ENCODE measurements at places on chromosomes 7 and 10.

- DNase-seq: no peak
Measured at GRCh38 chr7:128868624-128869137, 6.0 kb downstream of the ATP6V1F start.

- no peak for DNase-seq
Measured at GRCh38 chr7:12712236-12712635, 24.8 kb downstream of the ARL4A start.

DNA sequence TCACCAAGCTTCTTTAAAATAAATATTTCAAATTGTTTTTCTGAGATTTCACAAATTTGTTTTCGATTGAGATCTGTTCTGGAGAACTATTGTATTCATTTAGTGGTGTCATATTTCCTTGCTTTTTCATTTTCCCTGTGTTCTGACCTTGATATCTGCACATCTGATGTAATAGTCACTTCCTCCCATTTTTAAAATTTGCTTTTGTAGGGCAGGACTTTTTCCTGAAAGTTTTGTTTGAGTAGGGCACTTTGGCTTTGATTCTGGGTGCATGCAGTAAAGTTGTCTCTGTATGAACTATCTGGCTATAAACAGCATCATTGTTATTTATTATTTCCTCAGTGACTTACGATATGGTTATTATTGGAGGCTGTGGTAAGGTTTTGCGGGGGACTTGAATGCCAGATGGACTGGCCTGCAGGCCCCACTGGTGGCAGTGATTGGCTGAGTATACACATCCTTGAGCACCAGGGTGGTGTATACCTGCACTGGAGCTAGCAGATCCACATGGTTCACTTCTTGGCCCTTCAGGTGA lies 83.6 kb downstream of the CSTF2T start:
- DNase-seq: no peak

- peak; percentile 14 for DNase-seq
Measured at GRCh38 chr10:133139551-133140065, 20.4 kb upstream of the KNDC1 start.

DNA sequence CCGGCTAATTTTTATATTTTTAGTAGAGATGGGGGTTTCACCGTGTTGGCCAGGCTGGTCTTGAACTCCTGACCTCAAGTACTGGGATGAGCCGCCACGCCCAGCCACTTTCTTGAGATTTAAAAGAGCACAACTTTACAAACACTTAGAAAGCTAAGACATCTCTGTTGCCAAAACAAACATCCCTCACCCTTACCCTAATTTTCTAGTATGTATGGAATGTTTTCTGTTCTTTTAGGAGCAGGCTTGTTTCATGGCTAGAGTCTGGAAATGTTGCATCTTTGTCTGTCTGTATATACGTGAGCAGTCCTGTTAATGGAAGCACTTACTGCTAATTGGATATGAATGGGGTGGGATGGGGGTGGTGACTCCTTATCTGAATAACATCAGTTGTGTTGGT lies 2.9 kb downstream of the OLAH start:
- DNase-seq: no peak

DNA sequence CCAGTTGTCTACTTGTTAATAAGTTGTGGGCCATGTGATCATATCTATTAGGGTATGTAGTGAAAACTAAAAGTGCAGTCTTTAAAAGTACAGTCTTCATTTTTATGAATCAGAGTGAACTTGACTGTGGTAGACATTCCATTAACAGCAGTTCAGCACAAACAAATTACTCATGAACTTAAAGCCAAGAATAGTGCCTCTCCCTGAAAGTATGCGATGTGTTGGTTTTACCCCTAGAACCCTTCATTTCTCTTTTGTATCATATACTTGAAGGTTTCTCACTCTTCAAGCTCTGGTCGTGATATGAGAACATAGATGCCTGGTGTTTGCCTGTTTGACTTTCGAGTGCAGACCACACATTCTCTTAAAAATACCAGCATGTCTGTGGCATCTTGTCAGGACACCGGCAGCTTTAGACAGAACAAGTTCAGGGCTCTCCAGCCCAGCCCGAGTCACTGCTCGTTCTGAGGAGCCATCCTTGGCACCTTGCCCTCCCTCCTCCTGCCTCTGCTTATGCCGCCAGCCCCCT lies 159.3 kb downstream of the LCOR start:
- no peak for DNase-seq

DNA sequence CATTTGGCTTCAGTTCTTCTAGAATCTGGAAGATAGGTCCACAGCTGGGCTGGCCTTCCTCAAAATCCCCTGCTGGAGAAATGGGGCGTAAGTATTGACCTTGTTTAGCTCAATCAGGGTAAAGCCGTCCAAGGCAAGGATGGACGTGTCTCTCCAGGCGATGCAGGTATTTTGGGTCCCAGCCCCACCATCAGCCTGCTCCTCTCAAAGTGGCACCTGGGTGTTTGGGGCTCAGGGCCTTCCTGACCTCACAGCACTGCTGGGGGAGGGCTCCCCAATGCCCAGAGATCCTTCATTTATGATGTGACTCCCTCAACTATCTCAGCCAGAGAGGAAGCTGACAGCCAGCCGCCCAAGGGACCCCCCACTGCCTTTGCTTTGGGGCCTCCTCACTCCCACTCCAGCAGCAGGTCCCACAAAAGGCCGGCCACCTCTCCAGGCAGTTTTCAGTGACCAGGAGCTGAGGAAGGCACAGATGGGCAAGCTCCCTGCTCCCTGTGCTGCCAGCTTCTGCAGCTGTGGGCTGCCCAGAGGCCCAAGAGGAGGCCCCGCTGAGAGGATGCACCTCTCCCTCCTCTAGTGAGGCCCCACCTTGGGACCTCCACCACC lies 140.0 kb upstream of the TCERG1L start:
- DNase-seq: no peak

DNA sequence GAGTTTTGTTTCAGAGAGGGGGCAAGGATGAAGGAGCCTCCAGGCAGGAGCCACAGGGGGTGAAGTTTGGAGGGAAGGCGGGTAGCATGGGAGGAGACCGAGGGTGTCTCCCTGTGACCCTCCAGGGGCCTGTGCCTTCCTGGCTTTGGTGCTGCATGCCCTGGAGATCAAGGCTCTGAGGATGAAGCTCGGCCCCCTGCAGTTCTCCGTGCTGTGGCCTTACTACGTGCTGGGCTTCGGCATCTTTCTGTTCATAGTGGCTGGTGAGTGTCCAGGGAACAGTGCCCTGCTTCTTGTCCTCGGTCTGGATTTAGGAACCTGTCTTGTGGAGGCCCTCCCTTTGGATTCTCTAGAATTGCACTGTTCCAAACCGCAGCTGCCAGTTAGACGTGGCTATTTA lies 9.2 kb upstream of the ZSCAN25 start:
- no peak for DNase-seq

DNA sequence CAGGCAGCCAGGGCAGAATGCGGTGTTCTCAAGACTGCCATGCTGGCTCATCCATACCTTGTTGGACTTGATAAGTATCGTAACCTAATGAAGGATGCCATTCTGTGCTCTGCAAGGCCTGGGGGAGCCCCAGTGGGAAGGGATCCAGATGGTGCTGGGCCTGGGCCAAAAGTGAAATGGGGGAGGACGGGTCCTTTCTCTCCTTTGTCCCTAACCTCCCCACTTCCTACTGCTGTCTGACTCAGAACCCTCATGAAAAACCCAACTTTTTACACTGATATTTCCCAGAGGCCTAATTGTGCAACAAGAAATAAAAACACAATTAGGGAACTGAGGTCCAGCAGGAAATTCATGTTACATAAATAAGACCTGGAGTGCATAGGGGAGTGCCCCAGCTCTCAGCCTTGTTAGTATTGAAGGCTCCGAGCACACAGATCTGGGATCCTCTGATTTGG lies 193.7 kb upstream of the SVIL start:
- no peak for DNase-seq

GRCh38 chr10:59538623-59539022 lies 171.0 kb downstream of the SLC16A9 start:
- DNase-seq: no peak

DNA sequence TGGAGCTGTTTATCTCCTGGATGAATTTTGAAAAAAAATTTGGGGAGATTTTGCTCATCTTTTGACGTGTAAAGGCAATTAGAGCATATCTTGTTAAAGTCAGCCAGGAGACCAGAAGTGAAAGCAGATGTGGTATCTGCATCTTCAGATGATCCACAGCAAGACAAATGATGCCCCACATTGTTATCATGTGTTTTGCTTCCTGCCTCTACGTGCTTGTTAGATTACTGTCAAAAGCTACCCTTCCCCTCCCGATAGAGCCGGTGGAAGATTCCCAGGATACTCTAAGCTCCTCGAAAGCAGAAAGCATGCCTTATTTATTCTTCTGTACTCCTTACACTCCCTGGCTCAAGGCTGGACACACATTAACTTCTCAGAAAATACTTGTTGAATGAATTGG lies 12.9 kb downstream of the COL17A1 start:
- no peak for DNase-seq

GRCh38 chr7:114942446-114943175 lies 20.7 kb downstream of the MDFIC start:
- no peak for DNase-seq

DNA sequence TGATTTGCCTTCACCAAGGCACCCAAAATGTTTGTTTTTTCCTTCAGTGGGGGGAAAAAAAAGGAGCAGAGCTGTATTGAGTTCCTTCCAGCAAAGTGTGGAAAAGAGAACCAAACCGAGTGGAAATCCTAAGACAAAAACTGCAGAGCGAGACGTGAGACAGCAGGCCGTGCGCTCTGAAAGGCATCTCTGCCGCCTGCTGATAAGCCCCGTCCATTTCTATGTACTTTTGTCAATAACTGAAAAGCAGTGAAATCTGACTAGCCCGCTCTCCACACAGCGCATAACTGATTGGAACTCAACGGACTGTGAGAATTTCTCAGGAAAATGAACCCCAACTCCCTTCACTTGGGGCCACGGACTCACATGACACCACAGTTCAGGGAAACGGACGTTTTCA lies 83.2 kb downstream of the COBL start:
- no peak for DNase-seq

DNA sequence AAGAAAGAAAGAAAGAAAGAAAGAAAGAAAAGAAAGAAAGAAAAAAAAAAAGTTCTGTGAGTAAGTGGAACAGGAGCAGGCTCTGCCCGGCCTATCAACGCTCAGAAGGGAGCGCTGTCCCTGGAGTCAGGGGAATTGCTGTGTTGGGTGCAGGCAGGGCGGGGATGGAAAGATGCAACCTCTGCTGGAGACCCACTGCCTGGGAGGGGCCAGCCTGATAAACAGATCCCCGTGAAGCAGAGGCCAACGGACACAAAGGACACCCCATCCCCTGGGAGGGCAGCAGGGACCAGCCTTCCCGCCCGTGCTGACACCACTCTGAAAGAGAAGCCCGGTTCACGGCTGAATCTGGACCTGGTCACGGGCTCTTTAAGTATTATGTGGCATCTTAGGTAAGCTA lies 54.5 kb downstream of the TCERG1L start:
- DNase-seq: no peak

- no peak for DNase-seq
Measured at GRCh38 chr7:8135417-8135816, 126.5 kb downstream of the ICA1 start.

DNA sequence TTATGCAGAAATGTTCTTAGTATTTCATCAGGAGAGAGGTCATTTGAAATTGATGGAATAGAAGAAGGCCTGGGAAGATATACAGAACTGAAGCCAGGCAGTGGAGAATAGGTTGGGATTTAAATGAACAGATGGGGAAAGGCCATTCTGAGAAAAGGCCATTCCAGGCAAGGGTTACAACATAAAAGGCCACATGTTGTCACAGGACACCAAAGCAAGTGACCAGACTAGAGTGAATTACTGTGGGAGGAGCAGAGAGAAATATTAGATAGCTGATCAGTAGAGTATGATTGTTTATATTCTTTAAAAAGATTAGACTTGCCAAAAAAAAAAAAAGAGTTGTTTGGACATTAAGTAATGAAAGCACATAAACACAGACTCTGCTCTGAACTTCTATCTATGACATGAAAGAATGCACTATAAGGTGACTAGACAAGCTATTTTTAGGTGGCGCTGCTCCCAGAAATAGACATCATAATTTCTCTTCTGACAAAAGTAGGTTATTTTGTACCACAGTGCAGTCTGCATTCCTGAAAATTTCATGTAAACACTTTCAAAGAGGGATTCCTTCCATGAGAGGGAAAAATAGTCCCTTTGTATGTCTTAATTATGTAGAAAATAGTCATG lies 55.2 kb upstream of the DKK1 start:
- DNase-seq: no peak

DNA sequence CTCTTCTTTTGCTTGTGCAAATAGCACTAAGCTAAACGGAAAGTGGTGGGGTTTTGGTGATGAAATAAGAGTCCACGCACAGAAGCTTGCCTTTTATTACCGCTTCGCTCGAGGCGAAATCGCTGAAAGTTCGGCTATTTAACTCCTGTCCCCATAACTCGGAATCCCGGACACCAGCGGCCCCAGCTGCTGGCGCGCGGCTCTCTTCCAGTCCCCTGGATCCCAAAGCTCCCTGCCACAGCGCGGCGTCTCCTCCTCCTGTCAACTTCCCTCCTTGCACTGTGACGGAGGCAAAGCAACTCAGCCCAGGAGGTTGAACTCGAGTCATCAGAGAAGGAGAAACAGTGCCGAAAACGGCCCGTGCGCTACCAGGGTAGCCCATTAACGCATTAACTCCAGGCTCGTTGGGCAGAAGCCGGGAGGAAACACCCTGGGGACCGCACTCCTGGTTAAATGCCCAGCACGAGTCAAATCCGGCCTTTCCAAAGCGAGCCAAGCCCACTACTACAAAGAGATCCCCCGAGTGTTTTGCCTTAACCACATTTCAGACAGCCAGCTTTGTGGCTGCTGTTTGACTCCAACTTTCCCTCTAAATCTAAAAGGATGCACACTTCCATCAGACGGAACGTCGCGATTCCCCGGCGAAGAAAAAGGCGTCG lies 1.3 kb downstream of the SEMA3D start:
- DNase-seq: peak; percentile 83

- DNase-seq: no peak
Measured at GRCh38 chr10:110353244-110354119, 48.8 kb upstream of the SMNDC1 start.

GRCh38 chr7:40969641-40970040 lies 733.2 kb downstream of the INHBA start:
- DNase-seq: no peak

DNA sequence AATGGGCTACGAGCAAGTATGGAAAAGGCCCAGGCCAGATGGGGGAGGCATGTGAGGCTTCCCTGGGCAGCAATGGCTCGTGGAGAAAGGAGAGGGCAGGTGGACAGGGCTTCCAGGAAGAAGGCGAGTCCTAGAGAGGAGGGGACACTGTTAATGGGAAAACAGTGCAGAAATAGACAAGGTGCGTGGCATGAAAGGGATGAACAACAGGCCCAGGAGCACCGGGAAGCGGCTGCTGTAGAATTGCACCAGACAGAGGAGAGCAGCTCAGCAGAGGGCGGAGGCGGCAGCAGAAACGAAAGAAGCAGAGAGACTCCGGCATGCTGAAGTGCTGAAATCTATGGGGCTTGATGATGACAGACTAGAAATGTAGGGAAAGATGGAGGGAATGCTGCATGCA lies 102.1 kb downstream of the PIP4K2A start:
- DNase-seq: no peak

DNA sequence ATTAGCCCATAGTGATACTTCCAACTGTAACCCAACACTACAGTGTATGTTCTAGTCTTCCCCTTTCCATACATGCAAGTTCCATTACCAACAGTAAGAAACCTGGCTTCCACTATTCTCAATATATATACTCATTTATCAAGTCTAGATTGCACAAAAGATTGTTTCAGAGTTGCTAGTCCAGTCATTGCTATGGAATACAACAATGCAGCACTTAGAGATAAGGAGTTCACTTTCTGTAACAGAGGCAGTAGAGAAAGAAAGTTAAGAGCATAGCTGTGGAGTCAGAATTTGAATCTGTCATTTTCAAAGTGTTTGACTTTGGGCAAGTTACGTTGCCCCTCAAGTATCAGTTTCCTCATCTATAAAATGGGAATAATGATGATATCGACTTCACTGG lies 90.1 kb downstream of the RTKN2 start:
- no peak for DNase-seq

All from femur (tissue), 1 donor.